Activated CD8-positive, alpha-beta memory T cell treated with anti-CD3 and anti-CD28 coated beads for 1 hour (primary cell): ENCODE measurements at places on chromosomes 5 and 9.
A peak's percentile ranks its signal among the peaks of the same experiment; 100 is the strongest.

GRCh38 chr9:115341426-115341825 lies 223.5 kb upstream of the TNC start:
- no peak for DNase-seq

DNA sequence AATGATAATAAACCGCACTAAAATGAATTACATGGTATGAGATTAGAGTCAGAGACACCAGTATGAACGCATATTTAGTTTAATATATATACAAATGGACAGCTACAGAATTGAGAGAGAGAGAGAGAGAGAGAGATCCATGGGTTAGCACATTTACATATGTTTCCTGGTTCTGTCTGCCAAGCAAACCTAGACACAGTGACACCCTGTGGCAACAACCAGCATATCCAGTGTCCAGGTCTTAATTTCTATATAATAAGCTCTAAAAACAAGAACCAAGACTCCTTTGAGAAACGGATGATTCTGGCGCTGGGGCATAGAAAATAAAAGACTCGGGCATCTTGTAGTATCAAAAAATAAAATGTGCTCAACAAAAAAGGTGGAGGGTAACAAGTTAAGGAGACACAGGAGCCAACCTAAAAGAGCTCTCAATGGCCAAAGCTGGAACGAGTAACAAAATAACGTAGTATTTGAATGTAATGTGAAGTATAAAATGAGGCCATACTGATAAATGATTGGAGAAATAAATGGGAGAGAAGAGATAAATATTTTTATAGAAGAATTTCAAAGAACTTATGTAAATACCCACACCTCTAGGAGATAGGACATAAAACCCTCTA lies 84.5 kb downstream of the RFX3 start:
- DNase-seq, result peak; percentile 3

DNA sequence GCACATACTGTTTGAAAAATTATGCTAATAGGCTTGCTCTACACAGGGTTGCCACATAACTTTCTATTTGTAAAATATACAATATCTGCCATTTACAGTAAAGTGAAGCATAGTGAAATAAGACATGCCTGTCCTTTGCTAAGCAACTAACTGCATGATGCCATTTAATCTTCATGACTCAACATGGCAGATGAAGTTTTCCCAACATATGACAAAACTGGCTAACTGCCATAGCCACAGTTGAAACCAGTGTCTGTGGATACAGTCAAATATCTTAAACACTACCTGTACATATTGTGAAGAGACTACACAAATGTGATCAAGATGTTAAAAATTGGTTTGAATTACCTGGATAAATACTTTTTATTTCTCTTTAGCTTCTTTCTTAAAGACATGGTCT lies 3.1 kb upstream of the DMAC1 start:
- DNase-seq, result no peak

- DNase-seq, result no peak
Measured at GRCh38 chr9:132672413-132672690, 2.1 kb downstream of the GTF3C4 start.

GRCh38 chr5:181170237-181170825 lies 22.9 kb downstream of the OR2V2 start:
- no peak for DNase-seq

- DNase-seq, result no peak
Measured at GRCh38 chr5:11507156-11507910, 396.9 kb downstream of the CTNND2 start.

DNA sequence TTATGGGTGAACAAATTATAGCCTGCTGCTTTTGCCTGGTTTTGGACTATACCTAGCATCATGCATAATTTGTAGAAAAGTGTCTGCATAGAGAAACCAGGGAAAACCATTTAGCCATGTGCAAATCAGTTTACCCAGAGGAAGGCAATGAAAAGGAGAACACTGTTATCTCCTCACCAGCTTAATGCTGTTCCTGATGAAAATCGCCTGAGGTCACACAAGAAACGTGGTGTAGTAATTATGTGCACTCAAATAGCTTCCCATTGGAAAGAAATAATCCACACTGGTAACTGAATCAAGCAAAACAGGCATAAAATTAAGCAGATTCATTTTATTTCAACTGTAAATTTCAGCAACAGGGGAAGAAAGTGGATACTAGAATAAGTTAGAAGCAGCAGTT lies 51.7 kb upstream of the FAM240B start:
- DNase-seq, result no peak

GRCh38 chr9:127971357-127972235 lies 9.2 kb downstream of the EEIG1 start:
- DNase-seq, result no peak

DNA sequence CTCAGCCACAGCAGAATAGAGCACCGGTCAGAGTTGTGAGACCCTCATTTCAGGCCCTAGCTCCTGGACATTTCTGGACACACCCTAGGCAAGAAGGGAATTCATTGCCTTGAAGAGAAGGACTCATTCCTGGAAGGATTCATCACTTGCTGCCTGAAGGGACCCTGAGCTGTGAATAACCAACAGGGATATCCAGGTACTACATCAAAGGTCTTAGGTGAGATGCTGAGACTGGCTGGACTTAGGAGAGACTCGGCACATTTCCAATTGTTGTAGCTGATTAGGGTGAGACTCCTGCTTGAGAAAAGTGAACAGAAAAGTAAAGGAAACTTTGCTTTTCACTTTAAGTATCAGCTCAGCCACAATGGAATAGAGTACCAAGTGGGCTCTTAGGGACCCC lies 208.1 kb upstream of the CDKN2B start:
- DNase-seq, result no peak

GRCh38 chr9:11577522-11577921 lies 964.7 kb upstream of the PTPRD start:
- no peak for DNase-seq

- no peak for DNase-seq
Measured at GRCh38 chr9:545480-545879, 296.0 kb upstream of the DMRT1 start.

- no peak for DNase-seq
Measured at GRCh38 chr5:146888351-146888978, 9.9 kb upstream of the PPP2R2B start.

DNA sequence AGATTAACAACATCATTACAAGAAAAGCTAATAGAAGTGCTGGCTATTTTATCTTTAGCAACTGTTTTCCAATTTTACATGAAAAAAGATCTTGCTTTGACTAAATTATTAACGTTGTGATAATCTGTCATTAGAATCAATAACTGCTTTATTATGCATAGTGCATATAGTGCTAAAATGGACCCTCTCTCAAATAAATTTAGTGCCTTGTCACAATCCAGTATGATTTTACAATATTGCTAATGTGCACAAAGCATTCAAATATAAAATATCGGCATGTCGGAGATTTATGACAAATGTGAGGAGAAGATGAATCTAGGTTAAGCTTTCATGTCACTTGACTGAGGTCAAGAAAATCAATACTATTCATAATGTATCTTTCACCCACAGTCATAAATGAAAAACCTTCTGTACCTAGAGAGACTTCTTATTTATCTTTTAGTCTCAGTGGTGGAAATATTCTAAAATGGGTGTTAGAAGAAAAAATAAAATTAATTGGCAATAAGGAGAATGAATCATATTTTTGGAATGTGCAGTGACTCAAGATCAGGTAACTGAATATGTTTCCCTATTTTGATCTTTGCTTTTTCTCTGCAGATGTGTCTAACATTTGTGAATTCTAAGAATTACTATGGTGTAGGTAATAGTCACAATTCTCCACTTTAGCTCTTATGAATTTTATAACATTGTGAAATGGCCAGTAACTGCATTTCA lies 672.9 kb upstream of the GRAMD2B start:
- no peak for DNase-seq

- DNase-seq, result no peak
Measured at GRCh38 chr9:87181670-87182069, 234.4 kb upstream of the GAS1 start.

DNA sequence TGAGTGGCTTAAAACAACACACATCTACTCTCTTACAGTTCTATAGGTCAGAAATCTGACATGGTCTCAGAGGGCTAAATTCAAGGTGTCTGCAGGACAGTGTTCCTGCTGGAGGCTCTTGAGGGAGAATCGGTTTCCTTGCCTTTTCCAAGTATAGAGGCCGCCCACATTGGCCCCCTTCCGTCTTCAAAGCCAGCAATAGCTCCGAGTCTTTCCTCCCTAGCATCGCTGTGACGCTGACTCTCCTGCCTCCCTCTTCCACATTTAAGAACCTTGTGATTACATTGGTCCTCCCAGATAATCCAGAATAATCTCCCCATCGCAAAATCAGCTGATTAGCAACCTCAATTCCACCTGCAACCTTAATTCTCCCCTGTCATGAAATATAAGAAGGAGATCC lies 81.3 kb upstream of the IER5L start:
- no peak for DNase-seq

DNA sequence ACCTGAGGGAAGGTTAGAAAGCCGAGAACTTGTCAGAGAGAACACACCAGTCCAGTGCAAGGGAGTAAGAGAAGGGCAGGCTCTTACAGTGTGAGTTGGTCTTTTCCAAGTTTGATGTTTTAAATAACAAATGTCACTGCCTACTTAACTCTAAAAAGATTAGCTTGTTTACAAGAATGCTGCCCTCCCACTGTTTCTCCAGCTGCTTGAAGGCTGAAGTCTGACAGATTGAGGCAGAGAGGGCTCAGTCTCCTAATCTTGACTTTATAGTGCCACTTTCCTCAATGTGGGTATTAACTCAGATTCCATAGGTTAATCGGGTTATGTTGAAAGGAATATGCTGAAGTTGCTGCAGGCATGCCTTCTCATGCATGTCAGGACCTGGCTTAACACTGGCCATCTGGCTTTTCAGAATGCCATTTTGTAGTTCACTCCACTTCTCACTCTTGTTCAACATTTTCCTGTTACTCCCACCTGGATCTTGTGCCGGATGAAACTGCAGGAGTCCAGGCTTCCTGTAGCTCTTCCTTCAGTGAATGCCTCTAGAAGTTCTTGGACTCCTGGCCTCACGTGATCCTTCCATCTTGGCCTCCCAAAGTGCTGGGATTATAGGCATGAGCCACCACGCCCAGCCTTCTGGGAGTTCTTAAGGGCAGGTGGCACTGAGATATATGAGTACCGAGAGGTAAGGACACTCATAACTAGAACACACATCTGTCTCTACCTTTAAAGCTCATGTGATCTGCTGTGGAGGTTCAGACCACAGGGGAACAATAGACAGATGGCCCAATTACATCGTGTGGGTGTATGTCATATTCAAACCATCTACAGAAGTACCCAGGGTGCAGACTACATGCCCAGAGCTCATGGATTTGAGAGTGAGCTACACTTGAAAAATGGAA lies 249.7 kb downstream of the ARHGAP26 start:
- no peak for DNase-seq

DNA sequence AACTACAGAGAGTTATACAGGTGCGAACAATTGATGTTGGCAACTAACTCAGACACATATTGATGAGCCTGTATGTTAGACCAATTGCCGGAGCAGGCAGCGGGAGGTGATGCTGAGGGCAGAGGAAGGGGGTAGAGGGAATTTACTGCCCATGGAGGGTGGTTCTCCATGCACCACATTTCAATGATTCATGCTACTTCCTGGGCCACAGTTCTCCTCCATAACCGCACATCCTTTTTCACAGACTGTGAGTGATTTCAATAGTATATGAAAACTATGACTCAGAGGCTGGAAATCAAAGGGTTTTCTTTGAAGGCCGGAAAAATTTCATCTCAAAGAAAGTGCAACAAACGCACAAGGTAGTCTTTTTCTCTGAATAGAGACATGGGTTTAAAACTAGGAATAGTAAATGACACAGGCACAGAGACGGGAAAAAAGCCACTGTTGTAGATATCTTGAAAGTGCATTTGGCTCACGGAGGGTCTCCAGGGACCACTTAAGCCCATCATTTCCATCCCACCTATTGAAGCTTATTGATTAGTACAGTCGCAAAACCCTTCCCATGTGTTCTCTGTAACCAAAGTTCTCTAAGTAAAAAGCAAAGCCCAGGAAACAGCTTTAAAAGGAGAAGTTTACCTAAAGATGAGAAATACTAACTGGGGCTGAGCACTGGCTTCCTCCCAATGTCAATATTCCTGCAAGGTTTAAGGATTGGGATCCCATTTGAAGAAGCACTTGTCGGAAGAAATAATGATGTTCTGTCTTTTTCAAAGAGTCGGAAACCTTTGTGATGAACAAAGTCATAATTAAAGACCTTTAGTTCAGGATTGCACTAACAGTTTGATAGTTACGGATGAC lies 28.0 kb upstream of the ADAM19 start:
- DNase-seq, result peak; percentile 25

- peak; percentile 37 for DNase-seq
Measured at GRCh38 chr9:33225319-33226147, 14.4 kb upstream of the SPINK4 start.

GRCh38 chr5:98767581-98767980 lies 5.9 kb upstream of the RGMB start:
- no peak for DNase-seq

- no peak for DNase-seq
Measured at GRCh38 chr5:56259002-56259511, 25.9 kb upstream of the ANKRD55 start.

- DNase-seq, result no peak
Measured at GRCh38 chr5:74094096-74094781, 468.2 kb downstream of the ARHGEF28 start.

DNA sequence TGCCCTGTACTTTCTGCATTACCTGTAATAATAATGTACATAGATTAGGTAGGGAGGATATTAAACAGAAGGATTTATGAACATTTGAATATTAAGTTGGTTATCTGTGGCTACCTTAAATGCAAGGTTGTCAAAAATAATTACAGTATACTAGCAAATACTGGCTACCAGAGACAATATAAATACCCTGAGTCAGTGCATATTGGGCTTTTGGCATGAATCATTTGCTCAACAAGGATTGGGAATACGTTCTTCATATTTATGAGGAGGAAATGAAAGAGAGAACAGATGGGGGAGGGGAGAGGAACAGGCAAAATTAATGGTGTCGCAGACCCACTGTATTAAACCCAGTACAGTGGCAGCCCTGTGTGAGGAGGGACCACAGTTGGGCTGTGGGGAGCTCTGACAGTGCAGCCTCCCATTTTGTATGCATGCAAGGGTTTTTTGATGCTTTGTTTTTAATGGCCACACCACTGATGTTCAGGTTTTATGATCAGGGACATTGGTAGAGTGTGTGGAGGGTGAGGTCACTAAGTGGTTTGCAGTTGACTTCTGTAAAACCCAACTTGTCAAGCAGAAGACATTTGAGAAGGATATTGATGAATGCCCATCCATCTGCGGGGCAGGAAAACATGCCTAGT lies 56.9 kb downstream of the MVB12B start:
- DNase-seq, result no peak

GRCh38 chr5:158852622-158853021 lies 247.1 kb downstream of the EBF1 start:
- no peak for DNase-seq
